ENCODE measurements at places on chromosomes 4 and X.

DNA sequence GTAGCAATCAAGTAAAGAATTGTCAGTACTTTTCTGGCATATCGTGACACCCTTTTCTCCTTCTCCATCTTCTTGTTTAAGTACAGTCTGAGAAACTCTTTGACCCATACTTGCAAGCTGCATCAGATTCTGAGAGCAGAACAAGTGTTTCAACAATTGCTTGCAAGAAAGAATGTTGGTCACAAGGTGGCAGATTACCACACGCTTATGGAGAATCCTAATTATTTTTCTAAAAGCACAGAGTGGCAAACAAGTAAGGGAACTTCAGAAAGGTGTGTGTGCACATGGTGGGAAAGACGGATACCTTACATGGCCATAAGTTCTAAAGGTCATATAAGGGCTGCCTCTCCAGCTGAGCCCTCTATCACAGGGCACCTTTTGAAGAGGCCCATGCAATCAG, 136.4 kb upstream of the FGF13 start:
- no peaks in the 10 kb centered on the region for H3K36me3 ChIP-seq
- DNase-seq, result no peak
- no peak overlapping the region for H3K27ac ChIP-seq
- no peaks in the 10 kb centered on the region for H3K4me1 ChIP-seq
- no peak overlapping the region for H3K4me3 ChIP-seq

- peaks cover 7% of the 10 kb centered on the region for H3K36me3 ChIP-seq
- DNase-seq, result no peak
- H3K27ac ChIP-seq, result no peak overlapping the region
- no peaks in the 10 kb centered on the region for H3K27me3 ChIP-seq
- H3K4me1 ChIP-seq, result peaks cover 13% of the 10 kb centered on the region
- no peak overlapping the region for H3K4me3 ChIP-seq
Observed at GRCh38 chrX:119693996-119694451, 1.1 kb upstream of the SEPTIN6 start.

DNA sequence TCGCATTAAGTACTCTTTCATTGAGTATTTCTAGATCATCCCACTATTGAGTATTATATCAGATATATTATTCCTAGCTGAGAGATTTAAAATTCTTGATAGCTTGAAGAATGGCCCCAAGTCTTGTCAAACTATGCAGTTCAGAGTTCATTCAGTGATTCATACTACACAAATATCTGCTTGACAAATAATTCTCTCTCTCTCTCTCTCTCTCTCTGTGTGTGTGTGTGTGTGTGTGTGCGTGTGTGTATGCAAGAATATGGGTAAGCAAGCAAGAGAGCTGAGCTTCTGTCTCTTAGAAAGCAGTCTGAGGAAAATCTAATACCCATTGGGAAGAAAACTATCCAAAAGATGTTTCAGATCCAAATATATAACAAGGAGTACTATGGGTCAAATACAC, 142.0 kb downstream of the SLC10A7 start:
- no peak overlapping the region for H3K27ac ChIP-seq
- no peaks in the 10 kb centered on the region for H3K4me1 ChIP-seq
- no peak for DNase-seq

GRCh38 chr4:144732584-144733428, 86.8 kb downstream of the HHIP start:
- no peaks in the 10 kb centered on the region for H3K36me3 ChIP-seq
- no peaks in the 10 kb centered on the region for H3K4me1 ChIP-seq
- H3K4me3 ChIP-seq, result no peak overlapping the region
- H3K27me3 ChIP-seq, result no peaks in the 10 kb centered on the region

DNA sequence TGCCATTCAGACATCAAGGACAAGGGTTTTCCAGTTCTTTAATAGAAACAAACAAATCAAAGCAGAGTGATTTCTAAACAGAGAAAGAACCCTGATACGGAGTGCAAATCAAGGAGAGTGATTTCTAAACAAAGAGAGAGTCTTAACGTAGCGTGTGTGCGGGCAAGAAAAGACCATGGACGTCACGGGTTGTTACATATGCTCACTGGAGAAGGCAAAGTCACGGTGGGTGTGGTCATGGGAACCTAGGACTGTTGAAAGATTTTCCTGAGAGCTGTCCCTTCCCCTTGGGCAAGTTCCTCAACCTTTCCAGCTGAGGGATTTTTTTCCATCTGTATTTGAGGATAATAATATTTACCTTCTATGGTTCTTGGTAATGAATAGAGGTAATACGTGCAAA, 95.0 kb upstream of the SLC34A2 start:
- DNase-seq, result no peak
- H3K27ac ChIP-seq, result no peak overlapping the region
- no peak overlapping the region for H3K4me3 ChIP-seq
- H3K27me3 ChIP-seq, result peaks cover 1% of the 10 kb centered on the region
- no peaks in the 10 kb centered on the region for H3K36me3 ChIP-seq

DNA sequence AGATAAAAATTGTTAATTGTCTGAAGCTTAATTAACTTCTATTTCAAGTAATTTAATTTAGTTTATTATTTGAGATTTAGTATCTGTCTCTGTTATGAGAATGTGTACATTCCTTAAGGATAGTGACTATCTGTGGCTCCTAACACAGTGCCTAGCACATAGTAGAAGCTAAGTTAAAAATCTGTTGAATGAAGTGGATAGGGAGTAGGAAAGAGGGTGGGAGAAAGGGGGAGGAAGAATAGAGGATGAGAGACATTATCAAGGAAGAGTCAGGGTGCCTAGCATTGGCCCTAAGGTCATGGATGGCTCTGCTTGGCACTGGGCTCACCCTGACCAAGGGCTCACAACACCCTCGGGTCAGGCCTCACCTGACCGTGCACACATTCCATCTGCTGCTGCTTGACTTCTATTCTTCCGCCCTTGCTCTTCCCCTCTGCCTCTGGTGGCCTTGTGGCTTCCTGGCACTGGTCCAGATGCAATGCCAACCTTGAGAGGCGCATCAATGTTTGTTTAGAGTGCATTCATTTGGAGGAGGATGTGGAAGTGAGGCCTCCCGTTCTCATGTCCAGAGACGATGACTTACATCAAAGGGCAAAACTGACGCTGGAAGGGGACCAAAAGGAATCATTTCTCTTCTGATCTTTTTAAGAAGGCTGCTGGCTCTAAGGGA, 42.3 kb downstream of the TRIM2 start:
- H3K36me3 ChIP-seq, result no peaks in the 10 kb centered on the region
- no peak overlapping the region for H3K4me3 ChIP-seq
- no peak for DNase-seq
- H3K4me1 ChIP-seq, result peaks cover 15% of the 10 kb centered on the region

DNA sequence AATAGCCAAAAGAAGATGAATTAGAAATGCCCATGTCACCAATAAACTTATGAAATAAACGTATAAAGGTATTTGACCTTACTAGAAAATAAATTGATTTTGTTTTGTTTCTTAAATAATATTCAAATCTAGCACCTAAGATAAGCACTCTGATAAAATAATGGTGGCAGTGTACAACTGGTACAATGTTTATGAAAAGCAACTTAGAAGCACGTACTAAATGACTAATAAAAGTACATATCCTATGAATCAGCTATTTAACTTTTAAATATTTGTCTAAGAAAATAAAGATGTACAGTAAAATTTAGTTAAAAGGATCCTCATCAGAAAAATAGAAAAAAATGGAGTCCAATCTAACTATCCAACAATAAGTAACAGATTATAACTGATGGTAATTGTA, 6.7 kb downstream of the MANBA start:
- peaks cover 10% of the 10 kb centered on the region for H3K36me3 ChIP-seq
- H3K4me3 ChIP-seq, result no peak overlapping the region
- H3K27ac ChIP-seq, result no peak overlapping the region
- no peaks in the 10 kb centered on the region for H3K27me3 ChIP-seq

GRCh38 chr4:139896091-139896604, 230.5 kb downstream of the MGST2 start:
- DNase-seq, result no peak
- H3K4me1 ChIP-seq, result no peaks in the 10 kb centered on the region
- no peaks in the 10 kb centered on the region for H3K36me3 ChIP-seq
- H3K4me3 ChIP-seq, result no peak overlapping the region

- peaks cover 4% of the 10 kb centered on the region for H3K27me3 ChIP-seq
- no peaks in the 10 kb centered on the region for H3K4me1 ChIP-seq
- no peak for DNase-seq
- no peak overlapping the region for H3K27ac ChIP-seq
Observed at GRCh38 chr4:119655111-119655837, 26.7 kb upstream of the PDE5A start.

DNA sequence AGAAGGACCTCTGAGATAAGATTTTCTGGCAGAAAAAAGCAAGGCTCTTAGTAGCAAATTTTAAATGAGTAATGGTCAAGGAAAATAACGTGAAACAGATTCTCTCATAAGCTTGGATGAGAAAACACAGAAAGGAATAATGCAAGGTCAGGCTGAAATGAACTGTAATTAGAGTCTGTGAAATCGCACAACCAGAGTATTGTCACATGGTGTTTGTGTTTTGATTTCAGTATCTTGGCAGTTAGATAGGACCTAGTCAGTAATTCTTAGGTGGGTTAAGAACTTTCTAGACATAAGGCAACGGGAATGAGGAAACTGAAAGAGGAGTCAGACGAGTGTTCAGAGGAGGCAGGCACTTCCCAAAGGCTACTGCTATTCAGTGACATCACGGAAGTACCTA, 34.6 kb downstream of the LIMCH1 start:
- no peak overlapping the region for H3K27ac ChIP-seq
- DNase-seq, result no peak
- H3K4me1 ChIP-seq, result no peaks in the 10 kb centered on the region

DNA sequence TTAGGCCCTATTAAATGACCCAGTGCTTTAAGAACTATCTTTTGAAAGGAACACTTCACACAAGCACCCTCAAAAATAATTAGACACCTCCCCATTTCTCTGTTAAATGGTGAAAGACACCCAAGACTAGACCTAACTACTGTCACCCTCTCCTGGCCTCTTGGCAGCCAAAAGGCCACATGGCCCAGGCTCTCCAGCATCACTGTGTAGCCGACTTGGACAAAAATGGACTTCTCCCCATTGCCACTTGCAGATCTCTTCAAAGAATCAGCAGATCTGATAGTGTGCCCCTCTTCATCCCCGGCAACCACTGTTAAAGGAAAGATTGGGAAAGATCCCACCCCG, 2.0 kb downstream of the MID1IP1 start:
- peaks cover 21% of the 10 kb centered on the region for H3K4me1 ChIP-seq
- H3K27ac ChIP-seq, result peak overlapping the region; percentile 95
- peaks cover 50% of the 10 kb centered on the region for H3K36me3 ChIP-seq
- no peaks in the 10 kb centered on the region for H3K27me3 ChIP-seq
- no peak for DNase-seq

- H3K4me3 ChIP-seq, result no peak overlapping the region
- DNase-seq, result no peak
- no peaks in the 10 kb centered on the region for H3K36me3 ChIP-seq
- H3K27me3 ChIP-seq, result no peaks in the 10 kb centered on the region
Observed at GRCh38 chrX:127302841-127303240, 483.3 kb downstream of the PRR32 start.

GRCh38 chrX:151871244-151871643, 41.4 kb upstream of the MAGEA4 start:
- no peaks in the 10 kb centered on the region for H3K27me3 ChIP-seq
- H3K36me3 ChIP-seq, result no peaks in the 10 kb centered on the region

DNA sequence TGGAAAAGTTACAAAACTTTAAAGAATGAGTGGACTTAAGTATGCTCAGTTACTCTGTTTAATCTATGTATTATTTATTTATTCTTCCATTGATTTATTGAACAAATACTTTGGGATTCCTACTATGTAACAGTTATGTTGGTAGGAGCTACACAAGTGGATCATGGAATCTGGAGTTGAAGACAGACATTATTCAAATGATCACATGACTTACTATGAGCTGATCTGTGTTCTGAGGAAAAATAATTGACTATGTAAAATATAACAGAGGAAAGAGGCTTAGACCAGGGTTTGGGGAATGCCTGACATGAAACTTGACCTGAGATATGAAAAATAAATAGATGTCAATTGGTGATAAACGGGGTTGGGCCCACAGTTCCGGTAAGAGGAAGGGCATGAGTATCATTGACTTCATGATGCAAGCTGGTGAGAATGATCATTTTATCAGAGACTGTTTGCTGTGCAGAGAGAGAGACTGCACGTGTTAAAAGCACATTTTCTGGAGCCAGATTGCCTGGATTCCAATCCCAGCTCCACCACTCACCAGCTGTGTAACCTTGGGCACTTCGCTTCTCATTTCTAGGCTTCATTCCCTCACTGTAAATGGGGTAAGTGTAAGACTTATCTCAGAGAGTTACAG, 179.0 kb downstream of the SPCS3 start:
- DNase-seq, result no peak
- no peak overlapping the region for H3K27ac ChIP-seq
- no peak overlapping the region for H3K4me3 ChIP-seq
- H3K4me1 ChIP-seq, result no peaks in the 10 kb centered on the region
- no peaks in the 10 kb centered on the region for H3K27me3 ChIP-seq

- DNase-seq, result no peak
- H3K27me3 ChIP-seq, result no peaks in the 10 kb centered on the region
- no peak overlapping the region for H3K4me3 ChIP-seq
- no peak overlapping the region for H3K27ac ChIP-seq
Observed at GRCh38 chr4:149781150-149781549, 34.5 kb downstream of the IQCM start.

DNA sequence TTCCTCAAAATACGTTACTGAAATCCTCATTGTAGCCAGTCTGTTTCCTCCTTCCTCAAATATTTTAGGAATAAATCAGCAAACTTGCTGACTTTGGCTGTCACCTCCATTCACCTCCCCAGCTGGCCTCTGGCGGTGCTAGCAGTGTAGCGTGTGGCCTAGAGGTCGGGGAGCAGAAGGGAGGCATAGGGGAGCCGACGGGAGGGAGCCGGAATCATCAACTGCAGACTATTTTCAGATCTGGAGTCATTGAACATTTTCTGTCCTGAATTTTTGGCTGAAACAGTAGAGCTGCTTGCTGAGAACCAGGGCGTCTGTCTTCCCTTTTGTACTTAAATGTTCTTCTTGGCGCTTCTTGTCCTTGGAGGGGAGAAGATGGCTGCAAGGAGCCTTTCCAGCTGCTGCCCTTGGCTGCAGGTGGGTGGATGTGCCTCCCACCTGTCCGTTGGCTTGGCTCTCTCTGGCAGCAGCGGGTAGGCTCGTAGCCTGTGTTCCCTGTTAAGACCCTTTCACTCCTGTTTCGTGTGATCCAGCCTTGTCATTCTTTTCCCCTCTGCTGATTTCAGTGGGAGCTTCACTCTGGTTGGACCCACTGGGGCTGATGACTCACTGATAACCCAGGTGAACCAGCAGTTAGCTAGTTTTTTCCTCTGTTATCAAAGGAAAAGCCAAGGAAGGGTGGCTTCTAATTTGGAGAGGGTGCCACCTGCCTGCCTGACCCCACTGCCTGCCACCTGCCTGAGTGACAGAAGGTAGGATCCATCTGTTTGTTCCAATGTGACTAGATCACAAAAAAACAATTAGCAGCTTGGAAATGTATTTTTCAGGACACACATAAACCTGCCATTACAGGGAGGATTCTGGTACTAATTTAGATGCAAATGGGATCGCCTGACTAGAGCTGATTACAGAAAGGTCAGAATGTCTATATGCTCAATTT, 135.9 kb downstream of the GATB start:
- no peak overlapping the region for H3K4me3 ChIP-seq
- H3K27ac ChIP-seq, result no peak overlapping the region
- H3K36me3 ChIP-seq, result no peaks in the 10 kb centered on the region
- DNase-seq, result no peak

- H3K4me1 ChIP-seq, result peaks cover 6% of the 10 kb centered on the region
- H3K36me3 ChIP-seq, result peaks cover 4% of the 10 kb centered on the region
- H3K4me3 ChIP-seq, result no peak overlapping the region
- no peak overlapping the region for H3K27ac ChIP-seq
Observed at GRCh38 chr4:4401036-4401435, 14.1 kb downstream of the NSG1 start.

GRCh38 chr4:136302566-136302965, 1229.7 kb downstream of the PCDH18 start:
- H3K4me1 ChIP-seq, result no peaks in the 10 kb centered on the region
- H3K4me3 ChIP-seq, result no peak overlapping the region
- H3K36me3 ChIP-seq, result no peaks in the 10 kb centered on the region
- H3K27me3 ChIP-seq, result no peaks in the 10 kb centered on the region
- no peak overlapping the region for H3K27ac ChIP-seq

All from activated naive CD8-positive, alpha-beta T cell treated with anti-CD3 and anti-CD28 coated beads, Interleukin-2, amount 50 U/mL, for 24 hours (primary cell).